Myocyte (in vitro differentiated cells): ENCODE measurements at places on chromosomes 3 and 15.

GRCh38 chr3:32460031-32460749 is 42.5 kb downstream of the CMTM6 start:
- no peak for DNase-seq

DNA sequence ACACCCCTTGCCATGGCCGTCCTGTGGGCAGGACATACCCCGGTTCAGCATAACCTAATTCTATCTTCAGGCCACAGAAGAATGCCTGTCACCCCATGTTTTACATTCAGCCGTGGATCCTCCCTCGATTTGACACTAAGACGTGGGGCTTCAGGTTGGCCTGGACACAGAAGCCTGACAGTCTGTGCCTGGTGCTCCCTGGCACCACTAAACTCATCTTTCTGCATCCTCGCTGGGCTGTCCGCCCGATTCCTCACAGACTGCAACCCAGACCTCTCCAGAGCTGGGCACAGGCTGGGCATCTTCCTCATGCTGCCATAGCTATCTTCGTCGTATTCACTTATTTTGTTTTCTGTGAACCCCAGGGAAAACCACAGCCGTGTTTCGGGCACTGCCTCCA is 117.8 kb upstream of the IQSEC1 start:
- DNase-seq: no peak

DNA sequence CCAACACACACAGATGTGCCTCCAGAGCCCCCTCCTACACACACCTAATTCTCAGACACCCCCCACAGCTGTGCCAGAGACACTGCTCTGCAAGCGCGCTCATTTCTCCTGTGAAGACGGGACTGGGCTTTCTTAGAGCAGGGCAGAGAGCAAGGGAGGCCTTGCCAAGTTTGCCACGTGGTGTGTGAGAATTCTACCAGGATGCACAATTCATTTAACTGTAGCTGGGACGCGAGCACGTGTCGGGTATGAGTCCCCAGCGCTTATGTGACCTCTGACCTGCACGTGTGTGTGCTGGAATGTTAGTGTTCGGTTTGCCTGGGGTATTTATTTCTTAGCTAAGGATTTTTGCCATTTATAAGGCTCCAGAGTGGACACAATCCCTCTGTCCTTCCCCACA is 37.0 kb downstream of the FEM1B start:
- DNase-seq: no peak

DNA sequence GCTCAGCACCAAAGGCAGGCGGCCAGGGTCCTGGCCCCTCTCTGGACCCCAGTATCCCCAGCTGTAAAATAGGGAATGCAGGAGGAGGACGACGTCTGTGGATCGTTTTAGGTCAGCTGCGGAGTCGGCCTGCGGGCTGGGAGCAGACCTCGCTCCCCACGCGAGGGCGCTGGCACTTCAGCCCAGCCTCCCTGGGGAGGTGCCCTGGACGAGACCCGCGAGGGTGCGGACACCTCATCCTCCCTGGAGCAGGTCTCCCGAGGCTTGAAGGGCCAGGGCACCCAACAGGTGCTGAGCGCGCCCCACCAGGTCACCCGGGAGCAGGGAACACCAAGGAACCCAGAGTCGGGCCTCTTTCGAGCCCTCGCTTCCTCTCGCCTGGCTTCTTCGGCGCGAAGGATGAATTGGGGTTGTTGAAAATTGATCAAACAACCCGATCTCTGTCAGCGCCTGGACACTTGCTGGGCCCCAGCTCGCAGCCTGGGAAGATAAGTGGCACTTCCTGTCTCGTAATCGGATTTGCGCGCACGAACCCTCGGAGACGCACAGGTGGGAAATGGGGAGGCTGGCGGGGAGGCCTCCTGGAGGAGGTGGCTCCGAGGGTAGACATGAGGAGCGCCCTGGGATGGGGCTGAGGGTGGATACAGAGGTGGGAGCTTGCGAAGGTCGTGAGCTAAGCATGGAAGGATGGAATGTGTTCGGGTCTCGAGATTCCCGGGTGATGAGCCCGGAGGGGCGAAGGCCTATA is 588 bp upstream of the VIPR1 start:
- DNase-seq: peak; percentile 21

- no peak for DNase-seq
Observed at GRCh38 chr3:170564664-170565063, 21.2 kb downstream of the SLC7A14 start.

DNA sequence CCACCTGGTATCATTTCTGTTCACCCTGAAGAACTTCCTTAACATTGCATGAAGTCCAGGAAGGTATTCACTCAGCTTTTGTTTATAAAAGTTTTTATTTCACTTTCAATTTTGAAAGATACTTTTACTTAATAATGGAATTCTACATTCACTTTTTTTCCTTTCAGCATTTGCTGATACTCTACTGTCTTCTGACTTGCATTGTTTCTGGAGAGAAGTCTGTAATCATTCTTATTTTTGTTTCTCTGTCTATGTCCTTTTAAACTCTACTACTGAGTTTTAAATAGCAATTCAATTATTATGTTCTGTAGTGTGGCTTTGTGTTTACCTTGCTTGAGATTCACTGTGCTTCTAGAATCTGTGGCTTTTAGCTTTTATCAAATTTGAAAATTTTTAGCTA is 42.4 kb downstream of the MYL3 start:
- DNase-seq: no peak

GRCh38 chr3:54185740-54186139 is 63.4 kb downstream of the CACNA2D3 start:
- DNase-seq: no peak

DNA sequence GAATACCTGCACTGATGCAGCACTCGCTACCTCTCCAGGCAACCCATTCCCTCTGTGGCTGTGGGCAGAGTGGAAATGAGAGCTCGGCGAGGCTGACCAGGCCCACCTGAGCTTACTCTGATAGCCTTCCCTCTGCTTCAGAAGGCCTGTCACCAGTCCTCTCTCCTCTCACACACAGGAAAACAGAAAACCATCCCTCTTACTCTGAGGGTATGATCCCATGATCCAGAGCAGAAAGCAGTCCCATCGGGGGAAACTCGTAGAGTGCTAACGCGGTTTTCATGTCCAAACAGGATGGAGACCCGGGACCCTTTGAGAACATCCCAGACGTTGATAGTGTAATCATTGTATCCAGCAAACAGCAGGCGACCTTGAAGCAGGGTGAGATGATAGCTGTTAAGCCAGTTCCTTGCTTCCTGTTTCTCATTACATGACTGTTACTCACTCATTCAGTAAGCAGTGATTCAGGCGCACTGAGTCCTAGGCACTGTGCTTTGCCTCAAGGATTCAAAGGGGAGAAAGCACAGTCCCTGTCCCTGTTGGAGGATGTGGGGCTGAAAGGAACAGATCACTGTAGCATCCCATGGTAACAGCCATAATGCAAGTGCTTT is 11.8 kb upstream of the BCL2L10 start:
- DNase-seq: no peak

- DNase-seq: no peak
Observed at GRCh38 chr3:20154928-20155327, 31.1 kb downstream of the SGO1 start.

DNA sequence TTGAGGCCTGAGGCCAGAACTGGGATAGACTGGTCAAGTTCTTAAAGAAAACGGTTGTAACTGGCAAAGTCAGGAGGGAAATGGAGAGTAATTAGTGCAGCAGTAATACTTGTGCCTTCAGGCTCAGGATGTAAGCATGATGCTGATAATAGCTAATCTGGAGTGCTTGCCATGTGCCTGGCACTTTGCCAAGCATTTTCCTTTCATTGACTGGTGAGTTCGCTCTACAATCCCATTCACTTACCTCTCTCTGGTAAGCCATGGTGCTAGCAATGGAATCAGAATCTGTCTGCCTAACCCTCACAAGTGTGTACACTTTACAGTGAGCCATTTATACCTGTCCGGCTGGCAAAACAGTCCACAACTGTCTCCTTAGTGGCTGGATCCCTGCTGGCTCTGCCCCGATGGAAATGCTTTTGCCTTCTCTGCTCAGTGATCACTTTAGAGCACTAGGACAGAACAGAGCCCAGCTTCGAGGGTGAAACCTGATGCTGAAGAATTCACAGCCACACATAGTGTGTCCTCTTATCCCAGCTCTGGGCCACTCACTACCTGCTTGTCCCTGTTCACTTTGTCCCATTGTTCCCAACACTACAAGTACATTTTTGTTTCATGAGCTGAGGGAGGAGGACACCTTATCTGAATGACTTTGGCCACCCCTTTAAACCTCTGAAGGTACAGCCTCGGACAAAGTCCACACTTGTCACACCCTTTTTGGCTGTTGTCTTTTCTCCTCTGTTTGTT is 10.3 kb downstream of the CHP1 start:
- peak; percentile 7 for DNase-seq

GRCh38 chr3:65348398-65348995 is 660.7 kb upstream of the ADAMTS9 start:
- DNase-seq: peak; percentile 41

- no peak for DNase-seq
Observed at GRCh38 chr15:52109559-52110451, 2.8 kb downstream of the BCL2L10 start.

- DNase-seq: no peak
Observed at GRCh38 chr15:70440416-70441138, 322.8 kb downstream of the UACA start.

- DNase-seq: no peak
Observed at GRCh38 chr3:128551451-128551850, 58.5 kb upstream of the GATA2 start.

- DNase-seq: no peak
Observed at GRCh38 chr3:156406393-156406792, 148.5 kb downstream of the SSR3 start.

DNA sequence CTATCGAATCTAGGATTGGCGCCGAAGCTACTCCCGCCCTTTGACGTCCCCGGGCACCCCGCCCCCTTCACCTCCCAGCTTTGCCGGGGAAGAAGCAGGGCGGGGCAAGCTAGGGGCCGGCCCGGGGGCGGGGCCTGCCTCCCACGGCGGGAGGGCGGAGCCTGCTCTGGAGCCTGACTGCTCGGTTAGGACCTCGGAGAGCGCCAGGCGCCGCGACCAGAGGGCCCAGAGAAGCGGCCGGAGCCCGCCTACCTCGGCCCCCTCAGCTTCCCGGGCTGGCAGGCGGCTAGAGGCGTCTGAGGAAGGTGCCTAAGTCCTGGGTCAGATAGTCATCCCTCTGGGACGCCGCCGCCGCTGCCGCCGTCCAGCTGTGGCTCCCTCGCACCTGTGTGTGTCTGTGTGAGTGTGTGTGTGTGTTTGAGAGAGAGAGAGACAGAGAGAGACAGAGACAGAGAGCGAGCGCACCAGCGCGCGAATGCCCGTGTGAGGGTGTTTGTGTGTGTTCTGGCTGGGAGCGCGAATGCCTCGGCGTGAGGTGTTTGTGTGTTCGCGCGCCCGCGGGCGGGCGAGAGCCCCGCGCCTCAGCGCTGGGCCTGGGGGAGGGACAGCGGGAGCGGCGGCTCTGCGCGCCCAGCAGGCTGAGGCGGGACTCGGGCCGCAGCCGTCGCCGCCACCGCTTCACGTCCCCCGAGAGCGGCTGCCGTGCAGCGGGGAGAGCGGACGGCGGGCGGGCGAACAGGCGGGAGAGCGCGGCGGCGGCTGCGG is at the start of gene STXBP5L:
Gene STXBP5L, plus strand, starts transcription at position 176 of the 765 bp plus-strand sequence. CDS start 1,374 bp downstream, outside the sequence.
- peak; percentile 47 for DNase-seq

GRCh38 chr15:29665444-29666003 is 156.7 kb downstream of the TJP1 start:
- no peak for DNase-seq

- DNase-seq: no peak
Observed at GRCh38 chr15:34652726-34653033, 69.2 kb upstream of the GOLGA8B start.

GRCh38 chr3:117681619-117682018 is 972.0 kb downstream of the TUSC7 start:
- DNase-seq: peak; percentile 73

DNA sequence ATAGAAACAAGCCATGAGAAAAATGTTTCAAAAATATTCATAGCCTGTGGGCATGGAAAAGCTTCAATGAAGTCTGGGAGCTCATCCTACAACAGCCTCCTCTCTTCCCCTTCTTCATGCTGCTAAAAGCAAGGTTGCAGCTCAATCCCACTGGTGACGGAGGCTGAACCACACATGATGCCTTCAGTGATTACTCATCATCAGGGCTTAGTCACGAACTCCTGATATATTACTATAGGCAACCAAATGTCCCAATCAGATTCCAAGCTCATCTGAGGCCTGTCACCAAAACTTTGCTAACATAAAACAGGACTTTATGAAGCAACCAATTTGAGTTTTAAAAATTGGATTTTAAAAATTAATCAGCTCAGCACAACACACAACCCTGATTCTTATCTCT is 24.0 kb upstream of the SLC24A5 start:
- DNase-seq: peak; percentile 41

DNA sequence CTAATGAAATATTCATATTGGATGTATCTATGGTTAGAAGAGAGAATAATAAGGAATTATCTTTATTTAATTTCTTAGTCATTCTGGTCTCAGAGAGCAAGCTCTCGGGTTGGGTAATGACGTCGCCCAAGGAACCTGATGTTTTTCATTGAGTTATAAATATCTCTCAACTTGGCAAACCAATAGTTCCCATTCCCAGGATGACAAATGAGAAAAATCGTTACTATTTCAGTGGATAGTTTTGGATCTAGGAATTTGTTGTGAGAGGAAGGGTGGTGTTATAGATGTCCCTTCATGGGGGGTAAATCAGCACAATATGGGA is 162.9 kb upstream of the NR2E3 start:
- DNase-seq: no peak

- DNase-seq: peak; percentile 94
Observed at GRCh38 chr3:113783463-113783862, 36.6 kb downstream of the ATP6V1A start.

DNA sequence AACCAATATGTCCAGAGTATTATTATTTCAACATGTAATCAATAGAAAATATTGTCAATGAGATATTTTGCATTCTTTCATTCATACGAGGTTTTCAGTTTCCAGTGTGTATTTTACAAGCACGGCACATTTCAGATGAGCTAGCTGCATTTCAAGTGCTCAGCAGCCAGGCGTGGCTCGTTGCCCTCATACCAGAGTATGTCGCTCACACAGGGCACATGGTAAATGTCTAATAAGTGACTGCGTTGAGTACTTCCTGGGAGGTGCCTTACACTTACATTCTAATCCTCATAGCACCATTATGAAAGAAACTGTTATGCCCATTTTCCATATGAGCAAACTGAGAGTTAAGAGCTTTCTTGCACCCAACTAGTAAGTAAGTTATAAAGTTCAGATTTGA is 47.4 kb downstream of the TMEM266 start:
- DNase-seq: no peak

DNA sequence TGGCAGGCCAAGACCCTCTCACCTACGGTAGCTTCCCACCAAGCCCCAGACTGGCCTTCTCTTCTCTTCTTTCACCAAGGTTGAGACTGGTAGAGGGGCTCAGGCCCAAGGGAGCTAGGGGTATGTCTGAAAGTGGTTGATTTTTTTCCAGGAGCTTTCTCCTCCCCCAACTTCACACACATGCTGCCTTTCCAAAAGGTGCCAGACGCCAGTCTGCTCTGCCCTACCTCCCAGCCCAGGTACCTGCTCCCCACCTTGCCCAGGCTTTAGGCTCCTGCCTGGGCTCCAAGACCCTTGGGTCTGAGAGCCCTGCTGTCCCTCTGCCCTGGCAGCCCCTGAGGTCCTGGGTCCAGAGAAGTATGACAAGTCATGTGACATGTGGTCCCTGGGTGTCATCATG is 28.4 kb downstream of the MAPKAPK3 start:
- no peak for DNase-seq
